ENCODE measurements at places on chromosomes 4 and X. TPM values are rescaled to one million over a fixed set of nuclear protein-coding genes. Genes with fewer than 3 reads are reported as not detected.

ADH5 gene
- 79.3 TPM for total RNA-seq

- DNase-seq, result no peak
Observed at GRCh38 chrX:110796407-110796697, 735 bp upstream of the CHRDL1 start.

DNA sequence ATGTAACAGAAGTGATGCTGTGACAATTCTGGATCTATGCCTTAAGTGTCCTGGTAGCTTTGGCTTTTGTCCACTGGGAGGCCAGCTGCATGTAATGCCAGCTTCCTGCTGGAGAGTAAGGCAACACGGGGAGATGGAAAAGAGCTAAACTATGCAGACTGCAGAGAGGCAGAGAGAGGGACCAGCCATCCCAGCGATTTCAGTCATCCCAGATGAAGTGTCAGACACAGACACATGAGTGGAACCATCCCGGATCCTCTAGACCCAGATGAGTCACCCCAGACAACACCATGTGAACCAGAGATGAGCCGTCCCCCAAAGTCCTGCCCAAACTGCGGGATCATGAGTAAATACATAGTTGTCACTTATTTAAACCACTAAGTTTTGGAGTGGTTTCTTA, 14.6 kb downstream of the SRPX start:
- no peak for DNase-seq

GRCh38 chrX:74534569-74535038, 79.8 kb downstream of the RLIM start:
- no peak for DNase-seq

GRCh38 chr4:6059375-6059805, 41.2 kb upstream of the C4orf50 start:
- DNase-seq, result no peak

DNA sequence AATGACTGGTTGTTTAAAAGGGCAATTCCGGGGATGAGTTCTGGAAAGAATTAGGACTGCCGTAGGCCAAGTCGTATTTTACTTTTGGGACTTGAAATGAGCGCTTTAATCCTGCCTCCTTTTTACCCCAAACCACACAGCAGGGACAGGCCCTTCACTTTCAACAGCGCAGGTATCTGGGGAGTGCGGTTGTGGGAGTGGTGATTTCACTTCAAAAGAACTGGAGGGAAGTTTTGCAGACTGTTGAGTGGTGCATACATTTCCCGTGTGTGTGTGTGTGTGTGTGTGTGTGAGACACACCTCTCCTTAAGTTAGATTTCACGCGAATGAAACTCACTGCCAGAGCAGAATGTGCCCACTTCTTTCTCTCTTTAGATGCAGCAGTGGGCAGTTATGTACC, 2.8 kb downstream of the NHS start:
- DNase-seq, result no peak

Data from suprapubic skin (tissue), 4 donors.